ENCODE measurements at places on chromosomes 7 and 10. TPM values are rescaled to one million over a fixed set of nuclear protein-coding genes. Genes with fewer than 3 reads are reported as not detected.

ATOH7 gene
- total RNA-seq = not detected

MYO1G gene
- total RNA-seq = 0.05 TPM

SOSTDC1 gene
- 0.05 TPM for total RNA-seq

SEMA3C gene
- 455 TPM for total RNA-seq

STAM gene
- total RNA-seq = 22.3 TPM

TBXAS1 gene
- total RNA-seq = 2.4 TPM

LANCL2 gene
- total RNA-seq = 13.7 TPM

GALNT17 gene
- total RNA-seq = not detected

WDFY4 gene
- not detected for total RNA-seq

RRP12 gene
- 16.9 TPM for total RNA-seq

GJD4 gene
- total RNA-seq = not detected

CHAT gene
- total RNA-seq = not detected

NSMCE4A gene
- 23.9 TPM for total RNA-seq

RABGEF1 gene
- 26.1 TPM for total RNA-seq

ASL gene
- 37.9 TPM for total RNA-seq

AEBP1 gene
- total RNA-seq = 34.4 TPM

FOXK1 gene
- 25.5 TPM for total RNA-seq

PTPRE gene
- 9.5 TPM for total RNA-seq

ZNF425 gene
- total RNA-seq = 4.5 TPM

EPC1 gene
- total RNA-seq = 14.8 TPM

LSM8 gene
- 32.4 TPM for total RNA-seq

ARHGAP22 gene
- 31.8 TPM for total RNA-seq

SPAG6 gene
- not detected for total RNA-seq

NEUROG3 gene
- total RNA-seq = not detected

OGDHL gene
- 0.14 TPM for total RNA-seq
